GM12892 (cell line): ENCODE measurements at places on chromosomes 7 and 10.

GRCh38 chr7:2520761-2521290 lies 1.3 kb downstream of the LFNG start:
- no peak for DNase-seq

DNA sequence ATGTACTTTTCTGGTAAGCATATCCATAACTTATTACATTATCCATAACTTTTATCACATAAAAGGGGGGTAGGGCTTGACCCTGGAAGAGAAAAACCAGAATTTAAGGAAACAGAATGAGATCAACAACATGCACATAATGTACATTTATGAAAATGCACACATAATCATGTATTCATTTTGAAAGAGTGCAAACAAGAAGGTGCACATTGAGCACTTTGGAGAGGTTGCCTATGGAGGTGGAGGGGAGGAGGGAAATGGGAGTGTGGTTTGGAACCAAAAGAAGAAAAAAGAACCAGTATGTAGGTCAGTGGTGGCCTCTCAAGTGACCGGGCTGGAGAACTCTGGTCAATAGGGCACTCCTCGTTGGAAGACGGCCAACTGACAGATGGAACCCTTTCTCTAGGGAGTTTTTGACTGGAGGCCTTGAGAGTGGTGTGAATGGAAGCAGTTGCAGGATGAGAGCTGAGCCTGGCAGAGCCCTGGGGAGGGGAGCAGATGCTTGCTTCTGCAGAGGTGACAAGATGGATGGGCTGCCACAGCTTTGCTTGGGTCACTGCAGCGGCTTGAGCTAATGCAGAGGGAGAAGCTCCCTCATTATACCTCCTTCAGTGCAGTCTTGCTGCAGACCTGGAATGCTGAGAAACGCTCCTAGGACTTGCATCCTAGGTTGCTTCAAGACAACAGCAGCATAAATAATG lies 192.7 kb downstream of the SEC23IP start:
- no peak for DNase-seq

DNA sequence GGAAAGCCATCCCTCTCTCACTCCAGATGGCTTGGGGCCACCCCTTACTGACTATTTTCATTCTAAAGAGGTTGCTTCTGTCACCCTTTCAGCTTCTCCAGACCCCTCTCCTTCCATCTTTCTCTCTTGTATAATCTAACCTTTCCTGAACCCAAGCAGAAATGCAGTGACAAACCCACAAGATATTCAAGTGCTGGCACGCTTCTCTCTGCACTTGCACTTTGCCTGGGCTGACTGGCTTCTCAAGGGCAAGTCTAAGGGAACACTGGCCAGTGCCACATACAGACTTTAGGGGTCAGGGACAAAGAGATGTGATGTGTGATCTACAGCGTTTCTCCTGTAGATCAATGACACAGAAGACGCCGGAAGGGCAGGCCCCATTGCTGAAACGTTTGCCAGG lies 150.4 kb upstream of the LANCL2 start:
- no peak for DNase-seq

DNA sequence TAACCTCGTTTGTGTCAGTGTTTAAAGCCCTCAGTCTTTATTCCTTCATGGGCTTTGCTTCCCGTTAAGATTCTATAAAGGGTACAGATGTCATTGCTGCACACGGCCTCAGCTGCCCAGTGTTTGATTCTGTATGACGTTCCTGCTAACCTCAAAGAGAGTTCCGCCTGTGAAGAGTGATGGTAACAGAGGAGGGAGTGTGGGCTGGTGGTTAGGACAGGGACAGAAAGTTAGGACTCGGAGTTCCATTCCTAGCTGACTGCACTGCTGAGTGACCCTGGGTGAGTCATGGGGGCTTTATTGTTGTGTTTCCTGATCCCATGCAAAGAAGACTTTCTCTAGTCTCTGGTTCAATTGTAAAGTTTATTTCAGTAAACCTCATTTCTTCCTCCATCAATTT lies 227.1 kb downstream of the DYNC1I1 start:
- DNase-seq = no peak

DNA sequence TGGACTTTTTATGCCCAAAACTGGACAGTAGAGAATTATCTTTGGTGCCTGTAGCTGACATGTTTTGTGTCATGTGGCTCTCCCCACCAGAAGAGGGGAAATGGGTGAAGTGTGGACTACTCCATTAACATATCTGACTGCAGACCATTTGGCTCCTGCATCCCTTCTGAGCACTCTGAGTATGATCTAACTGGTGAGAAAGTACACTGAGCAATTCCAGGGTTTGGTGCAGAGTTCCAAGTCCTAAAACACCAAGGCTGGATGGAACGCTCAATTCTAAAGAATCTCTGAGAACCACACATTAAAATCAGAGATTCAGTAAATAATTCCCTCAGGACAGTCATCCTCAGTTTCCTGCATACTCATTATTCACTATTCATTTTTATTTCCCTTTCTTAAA lies 22.8 kb upstream of the OSBPL3 start:
- DNase-seq = no peak

GRCh38 chr7:156609010-156609877 lies 31.3 kb upstream of the RNF32 start:
- DNase-seq = no peak
